ENCODE measurements at places on chromosomes 16 and 17. TPM values are rescaled to one million over a fixed set of nuclear protein-coding genes. Genes with fewer than 3 reads are reported as not detected.

Gene KRT34
- 73.5 TPM for total RNA-seq

Gene INCA1
- total RNA-seq, result 0.32 TPM

Gene FSCN2
- 2.3 TPM for total RNA-seq

Gene DRC7
- not detected for total RNA-seq

Gene GUCY2D
- 0.22 TPM for total RNA-seq

Gene MEOX1
- total RNA-seq, result not detected

- peak; percentile 55 for DNase-seq
These were observed 60.4 kb downstream of the ZDHHC7 start for GRCh38 chr16:84950906-84951305.

- DNase-seq, result no peak
These were observed 242.6 kb downstream of the XYLT1 start for GRCh38 chr16:17228048-17228707.

DNA sequence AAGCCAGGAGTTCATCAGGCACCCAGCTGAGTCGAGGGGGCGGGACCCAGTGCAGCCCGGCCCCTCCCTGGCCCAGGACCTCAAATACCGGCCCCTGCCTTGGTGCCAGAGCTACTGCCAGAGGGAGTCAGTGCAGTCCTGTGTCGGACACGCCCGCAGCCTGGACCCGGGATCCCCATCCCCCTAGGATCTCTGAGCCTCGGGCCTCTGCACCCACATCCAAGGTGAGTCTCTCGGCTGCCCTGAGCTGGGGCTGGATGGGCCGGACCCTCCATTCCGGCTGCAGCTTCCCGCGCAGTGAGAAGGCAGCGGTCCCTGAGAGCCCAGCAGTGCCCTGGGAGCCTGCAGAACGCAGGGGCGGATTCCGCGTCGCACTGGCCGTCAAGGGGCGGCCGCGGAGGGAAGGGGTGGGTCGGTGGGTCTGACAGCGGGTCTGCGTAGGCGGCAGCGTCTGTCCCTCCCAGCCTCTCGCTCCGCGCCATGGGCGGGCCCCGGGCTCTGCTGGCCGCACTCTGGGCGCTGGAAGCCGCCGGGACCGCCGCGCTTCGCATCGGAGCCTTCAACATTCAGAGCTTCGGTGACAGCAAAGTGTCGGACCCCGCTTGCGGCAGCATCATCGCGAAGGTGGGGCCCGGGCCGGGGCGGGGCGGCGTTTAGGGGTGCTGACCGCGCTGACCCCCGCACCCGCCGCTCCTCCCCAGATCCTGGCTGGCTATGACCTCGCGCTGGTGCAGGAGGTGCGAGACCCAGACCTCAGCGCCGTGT, at the start of gene DNASE1L2:
TSS of gene DNASE1L2 (plus strand) at position 108 of the 765 bp plus-strand sequence. CDS start at position 481, 373 bp downstream.
- DNase-seq, result peak; percentile 76

DNA sequence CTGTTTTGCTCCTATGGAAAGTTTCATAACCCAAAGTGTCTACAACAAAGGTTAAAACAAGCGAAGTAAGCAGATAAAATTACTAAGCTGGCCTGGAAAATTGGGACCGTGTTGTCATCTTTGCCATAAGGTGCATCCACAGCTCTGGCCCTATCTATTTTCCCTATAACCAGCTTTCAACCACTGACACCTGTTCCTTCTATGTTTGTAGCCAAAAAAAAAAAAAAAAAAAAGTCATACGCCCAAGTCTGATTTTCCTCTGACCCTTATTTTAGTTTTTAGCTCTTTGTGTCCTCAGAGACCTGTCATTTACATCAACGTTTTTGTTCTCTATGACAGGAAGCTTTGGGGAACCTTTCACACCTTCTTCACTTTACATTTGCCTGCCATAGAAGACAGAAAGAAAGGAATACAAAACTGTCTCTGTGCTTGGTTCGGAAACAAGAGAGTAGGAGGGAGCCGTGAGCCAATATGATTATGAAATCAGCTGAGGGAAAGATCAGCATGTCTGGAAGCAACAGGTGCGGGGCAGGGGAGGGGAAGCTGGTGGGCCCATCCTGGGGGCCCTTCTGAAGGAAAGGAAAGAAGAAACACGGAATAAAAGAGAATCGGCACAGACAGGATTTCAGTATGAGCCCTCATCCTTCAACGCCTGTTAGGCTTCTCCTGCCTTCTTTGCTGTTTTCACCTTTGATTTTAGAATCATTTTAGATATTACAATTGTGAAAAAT, 8.5 kb downstream of the HS3ST3A1 start:
- no peak for DNase-seq

- no peak for DNase-seq
These were observed 23.4 kb downstream of the NUP85 start for GRCh38 chr17:75228847-75229246.

- DNase-seq, result no peak
These were observed 64.5 kb upstream of the PLCG2 start for GRCh38 chr16:81714583-81714982.

GRCh38 chr16:84368308-84368996, at the start of gene ATP2C2:
ATP2C2 (plus strand) TSS chr16:84368538; CDS start chr16:84368616, 78 bp downstream.
- no peak for DNase-seq
